ENCODE measurements at places on chromosomes 2 and 18.

- no peaks in the 10 kb centered on the region for H3K4me1 ChIP-seq
- no peak overlapping the region for H3K27ac ChIP-seq
- no peak overlapping the region for H3K4me3 ChIP-seq
- no peaks in the 10 kb centered on the region for H3K27me3 ChIP-seq
Measured at GRCh38 chr18:40926679-40927078, 1028.4 kb upstream of the PIK3C3 start.

- no peaks in the 10 kb centered on the region for H3K27me3 ChIP-seq
- no peak overlapping the region for H3K4me3 ChIP-seq
- H3K36me3 ChIP-seq: no peaks in the 10 kb centered on the region
Measured at GRCh38 chr2:171279983-171280790, 119.5 kb upstream of the TLK1 start.

GRCh38 chr2:70418514-70418913, 116.6 kb upstream of the FAM136A start:
- no peak for DNase-seq
- H3K4me3 ChIP-seq: no peak overlapping the region
- no peaks in the 10 kb centered on the region for H3K4me1 ChIP-seq
- no peak overlapping the region for H3K27ac ChIP-seq
- H3K36me3 ChIP-seq: no peaks in the 10 kb centered on the region
- H3K27me3 ChIP-seq: peaks cover 3% of the 10 kb centered on the region

- H3K27ac ChIP-seq: peak overlapping the region; percentile 14
- H3K36me3 ChIP-seq: peaks cover 66% of the 10 kb centered on the region
- H3K4me3 ChIP-seq: no peak overlapping the region
- H3K4me1 ChIP-seq: no peaks in the 10 kb centered on the region
- no peak for DNase-seq
Measured at GRCh38 chr18:76873713-76874112, 51.4 kb downstream of the ZNF236 start.

DNA sequence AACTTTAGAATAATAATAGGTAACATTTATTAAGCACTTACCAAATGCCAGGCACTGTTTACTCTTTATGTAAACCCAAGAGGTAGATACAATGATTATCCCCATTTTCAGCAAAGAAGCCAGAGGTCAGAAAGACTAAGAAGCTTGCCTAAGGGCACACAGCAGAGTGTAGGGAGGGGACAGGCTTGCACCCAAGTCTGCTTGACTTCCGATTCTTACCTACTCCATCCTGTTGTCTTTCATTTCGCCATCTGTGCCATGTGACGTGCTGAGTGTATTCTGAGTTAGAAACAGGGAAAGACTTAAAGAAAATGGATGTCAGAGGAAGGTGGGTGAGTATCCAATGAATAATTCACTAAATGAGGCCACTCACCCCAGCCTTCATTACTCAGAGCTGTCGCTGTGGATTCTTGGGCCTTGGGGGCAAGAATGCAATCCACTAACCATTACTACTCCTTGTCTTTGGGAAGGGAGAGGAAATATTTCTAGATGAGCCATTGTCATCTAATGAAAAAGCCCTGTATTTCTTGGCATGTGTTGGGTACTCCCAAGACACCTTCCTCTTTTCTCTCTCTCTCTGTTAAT, 76.4 kb upstream of the BCL11A start:
- H3K36me3 ChIP-seq: no peaks in the 10 kb centered on the region
- H3K27ac ChIP-seq: no peak overlapping the region
- no peak overlapping the region for H3K4me3 ChIP-seq
- no peak for DNase-seq

DNA sequence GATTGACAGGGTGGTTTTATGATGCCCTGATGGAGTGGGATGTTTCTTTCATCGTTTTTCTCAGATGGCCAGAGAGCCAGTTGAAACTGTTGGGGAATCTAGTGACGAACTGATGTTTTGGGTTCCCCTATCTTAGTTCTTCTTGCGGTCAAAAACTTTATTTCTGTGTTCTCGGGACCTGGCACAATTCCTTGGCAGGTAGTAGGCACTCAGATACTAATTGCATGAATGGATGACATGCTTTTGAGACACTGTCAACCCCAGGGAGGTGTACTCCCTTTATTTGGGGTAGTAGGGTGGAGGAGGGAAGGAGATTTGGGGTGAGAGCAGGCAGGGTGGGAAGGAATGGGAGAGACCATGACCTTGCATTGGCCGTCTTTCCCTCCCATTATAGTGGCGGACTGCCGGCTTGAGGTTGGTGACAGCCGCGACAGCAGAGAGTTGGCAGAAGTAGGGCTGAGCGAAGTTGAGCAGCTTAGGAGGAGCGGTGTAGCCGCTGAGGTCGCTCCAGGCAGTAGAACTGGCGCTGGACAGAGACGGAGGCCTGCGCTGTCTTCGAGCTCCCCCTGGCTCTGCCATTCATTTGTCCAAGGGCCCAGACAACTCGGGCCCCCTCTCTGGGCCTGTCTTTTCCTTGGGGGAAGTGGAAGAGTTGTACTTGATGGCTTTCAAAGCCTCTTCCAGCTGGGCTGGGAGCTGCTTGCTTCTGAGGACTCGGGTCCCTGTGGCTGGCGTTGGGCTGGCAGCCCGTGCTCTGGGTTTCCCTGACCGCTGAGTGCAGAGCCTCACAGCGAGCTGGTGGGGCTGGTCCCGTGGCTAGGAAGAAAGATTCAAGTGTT, 2.6 kb downstream of the TET3 start:
- peaks cover 68% of the 10 kb centered on the region for H3K4me1 ChIP-seq
- DNase-seq: peak; percentile 27
- no peaks in the 10 kb centered on the region for H3K27me3 ChIP-seq
- H3K36me3 ChIP-seq: peaks cover 55% of the 10 kb centered on the region
- peak overlapping the region; percentile 79 for H3K27ac ChIP-seq
- H3K4me3 ChIP-seq: peak overlapping the region; percentile 10

DNA sequence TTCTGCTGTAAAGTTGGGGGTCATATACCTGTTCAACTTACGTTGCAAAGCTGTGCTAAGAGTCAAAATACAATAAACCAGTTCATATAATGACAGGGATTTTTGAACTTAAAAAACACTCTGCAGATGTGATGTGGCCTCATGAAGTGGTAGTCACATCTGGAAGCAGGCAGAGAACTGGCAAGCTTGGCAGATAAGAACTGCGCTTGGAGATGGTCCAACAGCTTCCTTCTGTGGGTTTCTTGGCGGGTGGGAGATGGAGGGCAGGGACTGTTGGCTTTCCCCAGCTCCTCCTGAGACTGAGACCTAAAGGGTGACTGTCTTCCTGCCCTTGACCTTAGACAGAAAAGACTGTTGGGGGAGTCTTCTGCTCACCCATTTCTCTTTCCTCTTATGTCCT, 140.4 kb downstream of the CTIF start:
- H3K4me1 ChIP-seq: peaks cover 36% of the 10 kb centered on the region
- H3K36me3 ChIP-seq: no peaks in the 10 kb centered on the region
- H3K27ac ChIP-seq: peak overlapping the region; percentile 24
- DNase-seq: peak; percentile 28
- H3K4me3 ChIP-seq: no peak overlapping the region

GRCh38 chr2:163878718-163879117, 142.9 kb upstream of the FIGN start:
- peak; percentile 9 for DNase-seq
- H3K4me3 ChIP-seq: no peak overlapping the region
- H3K27me3 ChIP-seq: no peaks in the 10 kb centered on the region
- no peaks in the 10 kb centered on the region for H3K36me3 ChIP-seq
- no peak overlapping the region for H3K27ac ChIP-seq

DNA sequence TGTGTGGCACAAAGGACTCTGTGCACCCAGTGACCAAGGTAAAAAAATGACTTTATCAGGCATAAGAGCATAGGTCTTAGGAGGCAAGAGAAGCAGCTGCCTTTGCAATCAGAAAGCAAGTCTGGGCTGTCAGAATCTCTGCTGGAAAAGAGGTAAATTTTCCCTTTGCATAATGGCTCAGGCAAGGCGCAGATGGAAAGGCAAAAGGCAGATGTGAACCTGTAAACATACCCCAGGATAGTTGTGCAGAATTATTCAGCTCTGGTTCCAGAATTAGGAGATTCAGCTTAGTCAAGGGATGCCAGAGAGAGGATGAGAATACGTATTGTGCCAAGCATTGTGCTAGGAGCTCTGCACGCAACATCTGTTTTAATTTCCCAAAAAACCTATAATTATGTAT, 258.7 kb downstream of the CLIP4 start:
- no peak for DNase-seq
- peaks cover 3% of the 10 kb centered on the region for H3K27me3 ChIP-seq
- H3K4me3 ChIP-seq: no peak overlapping the region

DNA sequence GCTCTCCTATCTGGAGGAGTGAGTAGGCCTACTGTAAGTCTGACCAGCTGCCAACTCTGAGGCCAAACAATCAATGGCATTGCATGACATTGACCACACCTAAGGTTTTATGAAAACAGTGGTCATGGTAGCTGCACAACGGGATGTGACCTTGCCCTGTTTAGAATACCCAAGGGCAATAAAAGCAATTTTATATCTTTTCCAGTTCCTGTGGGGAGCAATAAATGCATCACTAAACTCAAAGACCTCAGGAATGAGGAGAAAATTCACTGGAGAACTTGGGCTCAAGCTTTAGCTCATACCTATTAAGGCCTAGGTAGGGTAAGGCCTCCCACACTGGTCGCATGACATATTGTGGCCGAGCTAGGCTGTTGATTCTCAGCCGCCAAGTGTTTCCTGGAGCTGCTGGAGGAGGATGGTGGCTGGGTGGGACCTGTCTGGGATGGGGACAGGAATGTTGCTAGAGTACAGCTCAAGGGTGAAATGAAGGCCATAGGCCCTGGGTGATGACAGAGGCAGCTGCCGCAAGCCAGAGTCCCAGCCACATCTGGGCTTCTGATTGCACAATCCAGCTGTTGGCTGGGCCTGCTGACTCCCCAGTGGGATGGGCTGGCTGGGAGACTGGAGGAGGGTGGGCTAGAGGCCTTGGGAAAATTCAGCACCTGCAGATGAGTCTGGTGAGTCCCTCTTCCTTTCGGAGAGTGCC, 313.7 kb downstream of the CYP26B1 start:
- no peak overlapping the region for H3K4me3 ChIP-seq
- no peaks in the 10 kb centered on the region for H3K36me3 ChIP-seq
- no peaks in the 10 kb centered on the region for H3K27me3 ChIP-seq
- DNase-seq: no peak

- no peaks in the 10 kb centered on the region for H3K4me1 ChIP-seq
- no peak overlapping the region for H3K27ac ChIP-seq
- no peak for DNase-seq
- H3K36me3 ChIP-seq: no peaks in the 10 kb centered on the region
Measured at GRCh38 chr18:48813321-48813720, 137.4 kb downstream of the SMAD7 start.

GRCh38 chr2:161964160-161964559, 109.9 kb downstream of the DPP4 start:
- no peak overlapping the region for H3K27ac ChIP-seq
- H3K4me3 ChIP-seq: no peak overlapping the region
- no peaks in the 10 kb centered on the region for H3K36me3 ChIP-seq
- no peaks in the 10 kb centered on the region for H3K27me3 ChIP-seq
- no peak for DNase-seq

GRCh38 chr2:184078496-184078895, 519.8 kb upstream of the ZNF804A start:
- no peaks in the 10 kb centered on the region for H3K36me3 ChIP-seq
- H3K4me1 ChIP-seq: no peaks in the 10 kb centered on the region
- DNase-seq: no peak
- H3K27ac ChIP-seq: no peak overlapping the region
- H3K27me3 ChIP-seq: no peaks in the 10 kb centered on the region
- H3K4me3 ChIP-seq: no peak overlapping the region

DNA sequence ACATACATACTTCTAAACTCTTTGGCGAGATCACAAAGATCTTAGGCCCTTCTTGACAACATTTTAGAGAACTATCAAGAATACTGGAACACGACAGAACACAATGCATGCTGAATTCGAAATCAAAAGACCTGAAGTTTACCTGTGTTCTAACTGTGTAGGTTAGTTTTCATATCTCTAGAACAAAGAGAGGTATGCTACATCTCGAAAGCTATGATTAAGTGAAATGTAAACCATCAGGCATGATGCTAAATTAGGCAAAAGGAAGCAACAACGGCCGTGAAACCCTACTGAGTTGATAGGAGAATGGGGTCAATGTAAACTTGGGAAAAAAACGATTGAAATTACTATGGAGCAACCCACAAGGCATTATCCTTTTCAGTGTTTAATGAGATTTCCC, 43.7 kb downstream of the IKZF2 start:
- no peaks in the 10 kb centered on the region for H3K36me3 ChIP-seq
- H3K4me3 ChIP-seq: no peak overlapping the region
- DNase-seq: no peak
- H3K27me3 ChIP-seq: no peaks in the 10 kb centered on the region
- H3K27ac ChIP-seq: peak overlapping the region; percentile 59
- H3K4me1 ChIP-seq: peaks cover 70% of the 10 kb centered on the region

DNA sequence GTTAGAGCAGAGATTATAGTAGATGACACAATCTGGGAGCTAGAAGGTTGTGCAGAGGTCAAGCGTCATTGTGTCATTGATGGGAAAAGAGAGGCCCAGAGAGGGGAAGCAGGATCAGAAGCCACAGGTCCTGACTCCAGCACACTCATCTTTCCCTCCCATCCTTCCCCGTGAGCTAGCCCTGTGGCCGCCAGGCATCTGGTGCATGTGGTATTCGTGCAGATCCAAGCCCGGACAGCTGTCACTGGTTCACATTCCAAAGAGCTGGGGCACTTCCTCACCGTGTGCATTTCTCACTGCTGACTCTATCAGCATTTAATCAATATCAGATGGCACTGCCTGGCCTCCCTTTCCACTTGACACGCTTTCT, 94.1 kb upstream of the THOC1 start:
- no peaks in the 10 kb centered on the region for H3K4me1 ChIP-seq
- H3K27me3 ChIP-seq: peaks cover 5% of the 10 kb centered on the region
- no peak overlapping the region for H3K27ac ChIP-seq
- H3K36me3 ChIP-seq: no peaks in the 10 kb centered on the region
- DNase-seq: no peak

DNA sequence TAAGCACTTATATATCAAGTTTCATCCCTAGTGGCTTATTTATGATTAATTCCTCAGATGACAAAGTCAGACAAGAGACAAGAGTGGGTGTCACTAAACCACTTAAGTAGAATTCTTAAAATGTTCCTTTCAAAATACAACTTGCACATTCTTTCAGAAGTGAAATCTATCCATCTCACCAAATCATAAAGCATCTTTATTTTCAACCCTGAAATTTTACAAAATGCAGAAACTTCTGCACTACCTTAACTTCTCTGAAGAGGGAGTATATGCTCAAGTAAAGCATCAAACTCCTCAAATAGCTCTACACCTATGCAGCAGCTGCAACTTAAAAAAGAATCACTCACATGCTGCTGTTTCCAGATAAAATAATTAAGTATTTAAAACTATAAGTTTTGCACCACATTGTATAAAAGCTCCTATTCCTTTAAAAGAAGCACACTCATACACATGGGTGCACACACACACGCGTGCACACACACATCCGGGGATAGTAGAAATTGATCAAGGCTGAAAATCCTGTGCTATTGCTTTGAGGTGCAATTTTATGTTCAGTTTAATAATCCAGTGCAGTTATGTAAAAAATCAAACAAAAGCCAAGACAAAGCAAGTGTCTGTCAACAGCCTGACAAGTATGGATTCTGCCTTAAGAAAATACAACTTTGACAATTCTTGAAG, 244.5 kb downstream of the TCF4 start:
- no peaks in the 10 kb centered on the region for H3K27me3 ChIP-seq
- H3K36me3 ChIP-seq: no peaks in the 10 kb centered on the region
- H3K27ac ChIP-seq: no peak overlapping the region
- DNase-seq: no peak
- H3K4me3 ChIP-seq: no peak overlapping the region

Data from DND-41 (cell line).